ENCODE measurements at places on chromosomes 1 and 21.

GRCh38 chr1:19458815-19459417, 26.4 kb downstream of the CAPZB start:
- no peak for DNase-seq

DNA sequence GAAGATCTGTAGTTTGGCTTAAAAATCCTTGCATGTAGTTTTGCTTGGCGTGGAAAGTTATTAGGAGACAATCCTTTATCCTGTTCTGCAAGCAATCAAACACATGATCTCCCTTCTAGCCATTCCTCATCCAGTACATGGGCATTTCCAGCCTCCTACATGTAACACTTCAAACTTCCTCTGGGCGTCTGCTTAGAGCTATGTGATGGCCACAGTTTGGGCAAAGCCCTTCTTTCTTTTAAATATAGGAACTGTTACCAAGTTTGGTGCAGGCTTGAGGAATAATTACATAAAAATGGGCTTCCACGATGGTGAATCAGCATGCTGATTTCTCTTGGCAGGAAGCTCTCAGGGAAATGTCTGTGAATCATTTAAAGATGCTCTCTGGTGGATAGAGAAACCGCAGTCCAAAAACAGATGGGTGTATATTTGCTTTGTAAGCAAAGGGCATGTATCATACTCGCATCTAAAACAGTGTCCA, 176.9 kb upstream of the FMN2 start:
- peak; percentile 40 for DNase-seq

DNA sequence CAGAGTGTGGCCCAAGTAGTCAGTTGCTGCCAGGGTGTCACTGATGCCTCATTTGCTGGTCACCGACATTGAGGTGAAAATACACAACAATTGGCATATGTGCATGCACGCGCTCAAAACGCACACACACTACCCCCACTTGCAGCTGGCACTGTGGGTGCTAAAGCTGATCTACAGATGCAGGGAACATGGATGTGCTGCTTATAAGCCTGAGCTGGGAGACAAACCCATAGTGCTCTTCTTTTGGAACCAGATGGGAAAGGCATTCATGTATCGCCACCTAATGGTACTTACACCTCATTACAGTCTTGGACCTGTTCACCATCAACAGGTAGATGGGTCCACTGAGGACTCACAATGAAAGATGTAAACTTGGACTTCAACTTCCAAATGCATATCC, 70.3 kb upstream of the CAMK1G start:
- DNase-seq, result no peak

DNA sequence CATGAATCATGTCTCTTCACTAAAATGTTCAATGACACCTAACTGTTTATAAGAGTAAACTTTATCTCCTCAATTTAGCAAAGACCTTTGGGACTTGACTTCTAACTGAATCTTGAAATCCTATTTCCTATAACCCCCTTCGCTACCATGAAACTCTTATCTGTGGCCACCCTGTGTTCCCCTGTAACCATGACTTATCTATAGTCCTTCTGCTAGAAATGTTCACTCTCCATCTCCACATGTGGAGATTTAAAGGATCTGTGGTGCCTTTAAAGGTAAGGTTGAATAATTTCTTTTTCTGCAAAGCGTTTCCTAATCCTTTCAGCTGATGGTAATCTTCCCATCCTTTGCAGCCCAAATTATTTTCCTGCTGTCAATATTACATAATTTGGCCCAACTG, 436.3 kb upstream of the RUNX1 start:
- DNase-seq, result no peak

DNA sequence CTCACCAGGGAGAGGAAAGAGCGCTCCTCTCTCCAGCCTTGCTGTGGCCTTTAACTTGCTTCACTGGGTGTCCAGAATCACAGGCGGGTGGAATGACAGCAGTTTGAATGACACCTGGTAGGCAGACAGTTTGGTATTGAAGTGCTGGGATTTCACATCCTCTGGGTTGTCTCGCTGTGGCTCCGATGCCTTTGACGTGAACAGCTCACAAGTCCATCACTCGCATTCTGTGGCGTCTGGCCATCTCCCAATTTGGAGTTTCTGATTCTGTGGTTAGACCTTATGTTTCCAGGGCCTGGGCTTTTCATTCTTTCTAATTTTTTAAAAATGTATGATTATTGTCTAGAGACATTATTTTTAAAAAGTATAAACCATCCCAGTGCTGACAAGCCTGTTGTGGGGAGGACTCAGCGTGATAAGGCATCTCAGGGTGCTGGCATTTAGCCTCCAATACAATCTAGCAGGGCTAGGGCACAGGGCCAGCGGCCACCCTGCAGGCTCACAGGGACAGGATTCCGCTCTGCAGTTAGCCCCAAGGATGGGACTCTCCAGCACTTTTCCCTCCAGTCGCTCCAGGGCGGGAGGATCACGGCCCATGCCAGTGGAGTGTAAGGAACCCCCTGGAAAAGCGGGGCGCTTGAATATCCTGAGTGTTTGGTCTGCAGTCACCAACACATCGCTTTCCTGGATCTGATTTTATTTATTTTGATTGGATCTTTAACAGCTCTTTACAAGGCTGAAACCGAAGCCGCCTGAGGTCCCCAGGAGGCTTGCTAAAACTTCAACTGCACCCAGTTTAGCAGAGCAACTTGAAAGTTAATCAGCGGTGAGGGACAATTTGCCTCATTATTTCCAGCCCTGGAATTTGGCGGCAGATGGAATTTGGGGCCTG, 178.3 kb downstream of the TRABD2B start:
- no peak for DNase-seq

- DNase-seq, result no peak
Observed at GRCh38 chr21:42198929-42199867, 19.7 kb upstream of the ABCG1 start.

GRCh38 chr1:23188434-23188884, 19.8 kb upstream of the LUZP1 start:
- no peak for DNase-seq

DNA sequence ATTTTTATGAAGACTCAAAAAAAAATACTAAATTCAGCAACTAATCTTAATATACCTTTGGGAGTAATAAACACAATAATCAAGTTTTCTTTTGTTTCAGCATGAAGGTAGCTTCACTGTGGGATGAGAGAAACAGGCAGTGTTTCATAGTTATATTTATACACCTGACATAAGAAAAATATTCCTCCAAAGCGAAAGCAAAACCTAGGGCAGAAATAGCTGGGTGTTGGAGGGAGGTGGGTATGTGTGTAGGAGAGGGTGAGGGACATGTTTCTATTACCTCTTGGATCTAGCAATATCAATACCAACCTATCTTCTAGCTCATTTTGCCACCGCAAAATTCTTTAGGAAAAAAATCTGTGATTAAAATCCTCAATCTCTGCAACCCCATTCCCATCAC, 24.9 kb upstream of the MAN1A2 start:
- no peak for DNase-seq

DNA sequence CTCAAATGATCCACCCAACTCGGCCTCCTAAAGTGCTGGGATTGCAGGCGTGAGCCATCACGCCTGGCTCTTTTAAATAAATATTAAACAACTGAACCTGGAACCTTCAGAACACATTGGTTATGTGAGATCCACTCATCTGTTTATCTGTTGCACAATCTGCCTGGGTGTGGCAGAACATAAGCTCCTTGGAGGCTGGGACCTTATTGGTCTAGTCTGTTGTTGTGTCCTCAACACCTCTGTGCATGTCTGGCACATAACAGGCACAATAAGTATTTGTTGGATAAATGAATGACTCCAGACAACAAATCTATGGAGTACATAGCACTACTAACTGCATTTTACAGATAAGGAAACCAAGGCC, 4.1 kb upstream of the NBL1 start:
- DNase-seq, result no peak

DNA sequence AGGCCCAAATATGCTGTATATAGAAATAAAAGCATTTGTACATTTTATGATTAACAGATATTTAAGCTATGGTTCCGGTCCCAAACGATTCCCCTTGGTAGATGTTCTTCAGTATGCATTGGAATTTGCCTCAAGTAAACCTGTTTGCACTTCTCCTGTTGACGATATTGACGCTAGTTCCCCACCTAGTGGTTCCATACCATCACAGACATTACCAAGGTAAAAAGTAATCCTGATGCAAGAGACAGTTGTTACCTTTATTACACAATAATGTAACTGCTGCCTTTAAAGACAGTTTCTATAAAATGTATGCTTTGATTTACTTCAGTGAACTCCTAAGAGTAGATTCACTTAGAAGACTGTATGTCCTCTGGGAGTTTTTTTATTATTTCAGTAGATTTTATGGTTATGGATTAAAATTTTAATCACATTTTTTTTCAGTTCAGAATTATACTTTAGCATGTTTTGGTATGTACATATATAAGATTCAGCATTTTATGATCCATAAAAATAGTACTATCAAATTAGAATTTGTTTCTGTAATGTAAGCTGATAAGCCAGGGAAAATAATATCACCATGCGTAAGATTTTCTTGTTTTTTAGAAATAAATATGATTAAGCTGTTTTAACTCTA, 96.5 kb downstream of the USP25 start:
- DNase-seq, result peak; percentile 15

- no peak for DNase-seq
Observed at GRCh38 chr1:7842517-7842916, 10.3 kb downstream of the UTS2 start.

DNA sequence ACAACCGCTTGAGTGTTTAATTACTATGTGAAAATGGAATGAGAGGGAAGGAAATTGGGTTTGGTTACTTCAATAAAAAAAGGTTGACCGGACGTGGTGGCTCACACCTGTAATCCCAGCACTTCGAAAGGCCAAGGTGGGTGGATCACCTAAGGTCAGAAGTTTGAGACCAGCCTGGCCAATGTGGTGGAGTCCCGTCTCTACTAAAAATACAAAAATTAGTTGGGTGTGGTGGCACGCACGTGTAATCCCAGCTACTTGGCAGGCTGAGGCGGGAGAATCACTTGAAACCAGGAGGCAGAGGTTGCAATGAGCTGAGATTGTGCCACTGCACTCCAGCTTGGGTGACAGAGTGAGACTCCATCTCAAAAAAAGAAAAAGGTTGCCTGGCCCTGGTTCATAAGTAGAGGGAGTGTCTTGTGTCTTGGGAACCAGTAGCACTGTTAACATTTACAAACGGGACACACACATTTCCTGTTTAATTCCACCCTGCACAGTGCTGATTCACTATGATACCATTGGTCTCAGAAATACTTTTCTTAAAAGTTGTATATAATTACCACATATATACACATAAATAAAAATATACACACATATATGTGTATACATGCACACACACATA, 27.6 kb upstream of the CLDN14 start:
- DNase-seq, result no peak

GRCh38 chr1:10652626-10653025, 143.8 kb downstream of the CASZ1 start:
- no peak for DNase-seq
